ENCODE measurements at places on chromosomes 5 and 9.

- no peak for DNase-seq
Measured at GRCh38 chr9:134186471-134187109, 22.2 kb upstream of the RNU6ATAC start.

GRCh38 chr9:128836509-128837145 is 7.0 kb upstream of the SPOUT1 start:
- no peak for DNase-seq

- peak; percentile 66 for DNase-seq
Measured at GRCh38 chr5:127810707-127811490, 107.7 kb downstream of the CCDC192 start.

- DNase-seq, result peak; percentile 13
Measured at GRCh38 chr5:148848393-148849031, 22.1 kb downstream of the ADRB2 start.

DNA sequence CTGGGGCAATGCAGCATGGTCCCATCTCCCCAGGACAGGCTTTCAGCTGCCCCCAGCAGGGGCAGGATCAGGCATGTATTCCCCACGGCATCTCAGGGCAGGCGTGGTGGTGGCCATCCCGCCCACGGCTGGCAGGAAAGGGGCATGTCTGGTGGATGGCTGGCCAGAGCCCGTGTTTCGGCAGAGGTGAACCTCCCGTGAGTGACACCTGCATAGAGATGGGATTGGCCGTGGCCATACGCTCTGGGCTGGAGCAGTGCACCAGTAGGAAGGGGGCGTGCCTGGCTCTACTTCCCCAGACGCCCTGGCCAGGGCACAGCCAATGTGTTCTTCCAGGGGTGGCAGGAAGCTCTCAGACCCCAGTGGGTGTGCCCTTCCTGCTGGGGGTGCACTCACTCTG is 139.1 kb downstream of the ZNF354C start:
- DNase-seq, result no peak

DNA sequence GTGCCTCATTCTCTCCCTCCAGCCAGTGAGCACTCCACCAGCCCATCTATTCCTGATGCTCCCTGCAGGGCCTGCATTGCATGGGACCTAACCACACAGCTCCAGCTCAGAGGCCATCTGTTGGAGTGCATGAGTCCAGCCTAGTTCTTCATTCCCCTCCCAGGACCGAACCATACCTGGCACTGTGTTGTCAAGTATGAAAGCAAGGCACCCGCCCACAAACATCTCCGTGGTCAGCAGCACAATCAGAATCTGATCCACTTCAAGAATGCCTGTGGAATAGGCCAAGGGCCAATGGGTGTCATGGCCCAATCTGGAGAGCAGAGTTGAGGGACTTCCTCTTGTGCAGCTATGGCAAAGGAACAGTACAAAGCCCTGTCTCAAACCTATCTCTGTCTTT is 5.9 kb downstream of the SLC23A1 start:
- DNase-seq, result no peak

DNA sequence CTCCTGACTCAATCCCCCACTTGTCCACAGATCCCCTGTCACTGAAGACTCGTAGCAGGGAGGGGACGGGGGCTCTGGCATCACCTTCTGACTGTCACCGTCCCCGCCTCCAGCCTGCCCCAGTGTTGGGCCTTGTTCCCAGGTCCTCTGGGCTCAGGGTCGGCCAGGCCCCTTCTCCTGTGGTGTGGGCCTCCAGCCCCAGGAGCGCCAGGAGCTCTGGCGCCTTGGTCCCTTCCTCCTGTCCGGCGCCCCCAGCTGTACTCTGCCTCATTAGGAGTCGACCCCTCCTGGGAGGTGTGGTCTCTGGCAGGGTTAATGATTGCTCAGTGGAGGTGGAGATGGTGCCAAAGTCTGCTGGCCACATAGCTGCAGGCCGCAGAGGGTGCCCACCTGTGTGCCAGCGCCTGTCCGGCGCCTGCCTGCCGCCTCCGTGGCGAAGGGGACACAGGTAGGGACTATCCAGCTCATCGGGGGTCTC is at the start of gene CDHR2:
Gene CDHR2, plus strand, starts transcription at position 376 of the 478 bp plus-strand sequence. CDS start 16,011 bp downstream, outside the sequence.
- peak; percentile 36 for DNase-seq

DNA sequence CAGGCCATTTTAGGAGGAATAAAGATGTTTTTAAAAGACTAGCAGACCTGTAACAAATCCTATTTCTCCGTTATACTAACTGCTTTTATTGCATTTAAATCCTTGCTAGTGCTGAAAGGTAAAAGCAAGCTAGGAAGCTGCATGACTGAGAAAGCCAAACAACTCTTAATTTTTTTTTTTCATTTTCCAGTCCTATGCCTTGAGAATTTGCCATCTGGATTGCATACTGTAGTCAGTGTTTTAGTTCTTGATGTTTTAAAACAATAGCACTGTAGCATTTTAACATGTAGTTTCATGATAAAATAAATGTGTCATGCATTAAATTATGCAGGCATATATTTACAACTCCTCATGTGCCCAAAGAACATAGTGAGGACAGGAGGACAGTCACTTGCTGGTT is 108.4 kb upstream of the FGF10 start:
- no peak for DNase-seq

DNA sequence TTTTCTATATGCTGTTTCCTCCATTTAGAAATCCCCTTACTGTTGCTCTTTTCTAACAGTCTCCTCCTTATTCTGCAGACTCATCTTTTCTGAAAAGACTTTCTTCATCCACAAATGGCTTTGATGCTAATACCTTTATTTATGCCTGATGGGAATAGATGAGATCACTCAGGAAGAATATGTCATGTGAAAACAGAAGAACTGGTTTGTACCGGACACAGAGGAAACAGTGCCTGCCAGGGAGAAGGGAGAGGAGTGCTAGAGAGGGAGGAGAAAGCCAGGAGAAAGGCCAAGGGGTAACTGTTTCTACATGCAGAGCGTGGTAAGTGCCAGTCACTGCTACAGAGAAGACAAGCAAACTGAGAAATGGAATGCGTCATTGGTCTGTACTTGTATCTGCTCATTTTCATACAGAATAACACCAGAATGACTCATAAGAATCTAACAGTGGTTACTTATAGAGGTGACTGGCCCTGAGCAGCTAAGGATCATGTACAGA is 45.9 kb upstream of the PJA2 start:
- no peak for DNase-seq

- DNase-seq, result peak; percentile 19
Measured at GRCh38 chr9:131709771-131710431, 30.0 kb downstream of the RAPGEF1 start.

Measured in MV-4-11 (cell line).